ENCODE measurements at places on chromosomes 3 and 15.

GRCh38 chr15:80012060-80012726, 41.2 kb upstream of the BCL2A1 start:
- DNase-seq = no peak

GRCh38 chr15:70763950-70764730, 782 bp upstream of the UACA start:
- DNase-seq = no peak

DNA sequence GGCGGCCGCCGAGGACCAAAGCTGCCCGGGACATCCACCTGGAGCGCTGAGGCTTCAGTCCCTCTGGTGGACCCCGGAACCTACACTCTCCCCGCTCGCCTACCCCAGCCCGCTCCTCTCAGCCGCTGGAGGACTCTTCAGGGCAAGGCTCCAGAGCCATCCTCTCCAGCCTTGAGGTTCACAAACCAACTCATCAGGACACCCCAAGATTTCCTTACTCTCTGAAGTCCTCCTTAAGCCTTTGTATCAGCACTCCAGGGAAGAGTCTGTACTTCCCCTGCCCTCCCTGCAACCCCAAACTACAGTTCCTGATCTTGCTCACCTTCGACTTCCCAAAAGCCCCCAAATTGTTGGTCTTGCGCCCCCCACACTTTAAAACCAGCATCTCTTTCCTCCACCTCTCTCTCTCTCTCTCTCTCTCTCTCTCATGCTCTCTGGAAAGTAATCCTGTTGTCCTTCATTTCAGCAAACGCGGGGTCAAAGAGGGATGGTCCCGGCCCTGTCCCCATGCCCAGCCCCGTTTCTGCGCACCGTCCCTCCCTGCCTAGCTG, 438 bp downstream of the THBS1 start:
- DNase-seq = no peak

- DNase-seq = no peak
Observed at GRCh38 chr3:26193558-26193957, 403.7 kb downstream of the OXSM start.

GRCh38 chr3:89783341-89783927, 676.0 kb downstream of the EPHA3 start:
- DNase-seq = no peak

DNA sequence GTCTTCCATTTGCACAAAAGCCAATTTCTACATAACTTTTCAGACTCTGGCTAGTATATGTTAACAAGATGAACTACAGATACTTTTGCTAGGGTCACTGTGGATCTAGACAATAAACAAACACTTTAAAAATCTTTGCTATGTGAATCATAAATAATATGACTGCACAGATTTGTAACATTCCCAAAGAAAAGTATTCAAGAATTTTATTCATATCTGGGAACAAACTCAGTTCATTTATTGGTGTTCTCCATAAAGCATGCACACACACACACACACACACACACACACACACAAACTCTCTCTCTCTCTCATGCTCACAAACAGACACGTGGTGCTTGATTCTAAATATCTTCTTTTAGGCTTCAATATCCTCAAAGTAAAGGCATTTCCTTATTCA, 18.8 kb upstream of the THRB start:
- no peak for DNase-seq

DNA sequence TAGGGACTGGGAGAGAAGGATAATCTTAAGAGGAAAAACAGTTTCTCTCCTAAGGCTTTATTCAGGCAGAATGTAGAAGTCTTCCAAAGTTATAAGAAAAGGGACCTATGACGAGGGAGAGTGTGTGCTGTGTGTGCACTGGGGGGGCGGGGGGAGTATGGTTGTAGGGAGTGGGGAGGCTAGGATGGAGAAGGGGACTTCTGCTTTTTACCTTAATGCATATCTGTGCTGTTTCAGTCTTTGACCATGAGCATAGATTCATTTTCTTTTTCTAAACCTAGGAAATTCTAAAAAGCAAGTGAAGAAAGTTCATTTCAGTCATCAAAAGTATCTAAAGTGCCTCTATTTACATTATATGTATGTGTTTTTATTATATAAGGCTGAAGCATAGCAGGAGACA, 52.6 kb upstream of the RASA2 start:
- no peak for DNase-seq

- DNase-seq = no peak
Observed at GRCh38 chr15:70235347-70235746, 137.6 kb upstream of the TLE3 start.

DNA sequence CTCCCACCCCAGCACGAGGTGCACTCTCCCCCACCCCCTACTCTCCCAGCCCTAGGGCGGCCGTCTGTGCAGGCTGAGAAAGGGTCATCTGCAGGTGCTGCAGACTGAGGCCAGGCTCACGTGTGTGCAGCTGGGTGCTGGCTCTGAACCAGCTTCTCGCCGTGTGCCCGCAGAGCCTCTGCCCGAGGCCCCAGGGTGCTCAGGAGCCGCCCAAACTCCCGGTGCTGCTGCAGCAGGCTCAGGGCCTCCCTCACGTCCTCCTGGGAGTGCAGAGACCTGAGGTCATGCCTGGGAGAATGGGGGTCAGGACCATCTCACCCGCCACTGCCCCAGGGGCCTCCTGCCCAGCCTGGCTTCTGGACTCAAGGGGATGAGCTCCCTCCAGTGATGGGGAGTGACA, 17.2 kb downstream of the SPTBN5 start:
- no peak for DNase-seq

GRCh38 chr15:65083262-65083701, 6.7 kb downstream of the KBTBD13 start:
- DNase-seq = no peak

DNA sequence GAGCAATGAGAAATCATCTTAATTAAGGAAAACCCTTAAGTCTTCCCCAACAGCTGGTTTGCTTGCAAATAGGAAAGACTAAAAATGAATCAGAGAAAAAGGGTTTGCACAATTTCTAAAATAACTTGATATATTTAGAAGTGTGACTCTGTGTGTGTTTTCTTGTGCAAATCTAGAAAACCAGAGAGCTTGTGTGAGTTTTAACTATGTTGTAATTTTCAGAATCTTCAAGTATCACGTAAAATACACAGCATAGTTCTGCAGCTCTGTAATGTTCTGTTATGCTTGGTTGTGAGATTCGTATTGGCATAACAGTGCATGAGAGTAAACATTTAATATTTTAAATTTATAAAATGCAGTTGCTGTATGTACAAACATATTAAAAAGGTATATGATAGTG, 74.7 kb upstream of the GAP43 start:
- no peak for DNase-seq

DNA sequence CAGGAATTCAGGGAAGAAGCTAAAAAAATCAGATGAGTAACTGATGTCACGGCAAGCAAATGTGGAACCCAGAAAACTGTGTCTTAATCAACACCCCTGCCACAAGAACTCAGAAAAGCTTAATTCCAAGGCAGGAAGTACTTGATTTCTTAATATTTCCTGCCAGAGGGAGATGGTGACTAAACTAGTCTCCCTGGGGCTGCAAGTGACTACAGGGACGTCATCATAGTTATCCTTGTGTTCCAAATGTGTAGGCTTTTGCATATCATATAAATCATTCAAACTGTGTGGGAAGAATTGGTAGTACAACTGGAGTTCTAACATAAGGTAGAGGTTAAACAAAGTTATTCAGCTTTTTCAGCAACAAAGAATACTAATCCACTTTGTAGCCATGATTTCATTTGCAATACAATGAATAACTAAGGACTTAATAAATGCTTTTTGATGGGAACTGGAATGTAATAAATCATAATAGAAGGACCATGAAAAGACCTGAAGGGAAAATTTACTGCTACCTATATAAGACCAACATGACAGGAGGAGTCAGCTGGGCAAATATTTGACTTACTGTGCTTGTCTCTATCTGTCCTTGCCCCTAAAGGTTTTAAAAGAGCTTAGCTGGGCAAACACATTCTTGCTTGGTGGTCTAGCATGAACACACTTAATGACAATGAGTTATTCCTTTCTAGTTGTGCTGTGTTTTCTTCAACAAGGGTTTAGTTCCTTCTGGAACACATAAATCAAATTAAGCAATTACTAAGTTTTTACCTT, 76.0 kb upstream of the NECTIN3 start:
- no peak for DNase-seq

DNA sequence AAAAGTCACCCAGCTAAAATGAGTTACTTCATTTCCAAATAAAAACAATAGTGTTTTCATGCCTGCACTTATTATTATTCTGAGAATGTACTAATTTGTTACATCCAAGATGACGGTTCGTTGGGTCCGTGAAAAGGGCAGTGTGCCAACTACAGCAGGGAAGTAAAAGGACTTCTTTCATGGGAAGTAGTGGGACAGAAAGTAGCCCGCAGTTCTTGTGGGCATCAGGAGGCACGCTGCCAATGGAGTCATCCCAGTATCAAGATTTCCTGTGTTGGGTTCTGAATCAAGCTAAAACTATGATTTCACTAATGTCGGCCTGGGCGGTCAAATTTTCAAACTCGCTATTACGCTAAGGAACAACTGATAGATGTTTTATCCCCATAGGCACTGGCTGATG, 254.5 kb upstream of the SOX2 start:
- no peak for DNase-seq

- DNase-seq = no peak
Observed at GRCh38 chr3:185988080-185988815, 50.4 kb upstream of the TRA2B start.

GRCh38 chr3:51392355-51393133, 1.5 kb downstream of the RBM15B start:
- no peak for DNase-seq

DNA sequence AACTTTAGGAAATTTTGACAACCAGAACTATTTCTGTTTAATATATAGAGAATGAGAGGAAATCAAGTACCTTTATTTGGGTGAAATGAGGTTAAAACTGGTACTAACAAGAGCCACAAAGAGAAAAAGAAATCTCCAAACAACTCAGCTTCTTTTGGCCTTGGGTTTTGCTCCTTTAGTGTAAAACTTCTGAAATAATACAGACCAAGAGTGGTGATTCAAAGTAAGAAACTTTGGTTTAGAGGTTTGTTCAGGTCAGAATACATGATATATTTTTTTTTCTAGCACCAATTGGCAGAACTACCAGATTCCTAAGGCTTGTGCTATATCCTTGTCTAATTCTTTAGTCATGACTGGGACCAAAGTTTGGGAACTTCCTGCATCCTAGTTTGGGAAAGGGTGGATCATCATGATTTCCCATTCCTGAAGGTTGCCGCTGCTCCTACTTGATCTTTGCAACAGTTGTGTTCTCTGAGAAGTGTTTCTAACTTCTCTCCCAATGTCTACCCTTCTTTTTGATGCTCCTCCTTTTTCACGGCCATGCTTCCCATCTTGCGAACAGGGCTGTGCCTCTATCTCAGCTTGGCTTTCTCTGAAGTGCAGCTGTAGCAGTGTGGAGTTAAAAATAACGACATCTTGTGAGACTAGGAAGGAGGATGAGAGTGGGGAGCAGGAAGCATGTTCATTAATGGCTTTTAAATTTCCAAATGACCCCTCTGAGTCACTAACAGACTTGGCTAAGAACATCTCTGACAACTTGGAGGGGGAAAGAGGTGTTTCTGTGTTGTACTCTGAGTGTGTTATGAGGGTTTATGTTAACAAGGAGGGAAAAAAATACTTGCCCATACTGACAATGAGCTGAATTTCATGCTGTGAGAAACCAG, 87.7 kb downstream of the KCNAB1 start:
- no peak for DNase-seq

GRCh38 chr3:46360907-46361306, 7.0 kb downstream of the CCR2 start:
- DNase-seq = no peak

DNA sequence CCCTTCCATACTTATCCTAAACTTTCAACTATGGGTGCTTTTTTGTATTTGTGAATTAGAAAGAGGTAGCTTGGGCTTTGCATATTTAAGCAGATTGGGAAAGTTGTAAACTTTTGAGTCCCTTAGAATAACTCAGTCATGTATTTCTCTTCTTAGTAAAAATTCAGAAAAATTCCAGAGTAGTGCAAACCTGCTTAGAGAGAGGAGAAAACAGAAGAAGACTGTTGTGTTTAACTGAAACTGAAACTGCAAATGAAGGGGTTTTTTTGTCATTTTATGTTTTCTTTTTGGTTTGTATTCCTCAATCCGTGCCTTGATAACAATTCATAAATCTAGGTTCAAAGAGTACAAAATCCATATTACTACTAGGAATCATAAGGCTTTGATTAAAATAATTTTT, 31.3 kb downstream of the CD200 start:
- DNase-seq = no peak

GRCh38 chr15:92848852-92849598, 51.1 kb upstream of the CHD2 start:
- DNase-seq = no peak

- DNase-seq = no peak
Observed at GRCh38 chr3:55065331-55065730, 137.5 kb upstream of the LRTM1 start.

GRCh38 chr3:9036404-9037131, 73.3 kb upstream of the RAD18 start:
- DNase-seq = no peak

GRCh38 chr3:164897342-164897741, 181.0 kb downstream of the SI start:
- DNase-seq = no peak

DNA sequence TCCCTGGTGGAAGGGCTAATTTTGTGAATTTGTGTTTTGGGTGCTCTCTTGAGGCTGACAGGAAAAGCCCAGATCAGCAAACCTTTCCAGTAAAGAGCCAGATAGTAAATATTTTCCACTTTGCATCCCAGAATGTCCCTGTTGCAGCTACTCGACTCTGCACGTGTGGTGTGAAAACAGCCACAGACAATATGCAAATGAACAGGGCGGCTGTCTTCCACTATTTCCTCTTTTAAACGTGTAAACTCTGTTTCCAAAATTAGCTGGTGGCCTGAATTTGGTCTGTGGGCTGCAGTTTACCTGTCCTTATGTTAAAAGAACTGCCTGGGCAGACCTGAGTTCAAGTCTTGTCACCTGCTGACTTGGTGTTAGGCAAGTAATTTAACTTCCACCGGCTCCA, 202.7 kb downstream of the EDEM1 start:
- DNase-seq = no peak

Data from CD4-positive, CD25-positive, alpha-beta regulatory T cell (primary cell).